Brain (organoid and tissue), 16 donors: ENCODE measurements at places on chromosomes 7 and 10. TPM values are rescaled to one million over a fixed set of nuclear protein-coding genes. Genes with fewer than 3 reads are reported as not detected.

ZPBP gene
- polyA plus RNA-seq = not detected

COL17A1 gene
- 0.63 TPM for polyA plus RNA-seq

GRCh38 chr7:1781369-1781768 lies 111.3 kb downstream of the ELFN1 start:
- DNase-seq = no peak

DNA sequence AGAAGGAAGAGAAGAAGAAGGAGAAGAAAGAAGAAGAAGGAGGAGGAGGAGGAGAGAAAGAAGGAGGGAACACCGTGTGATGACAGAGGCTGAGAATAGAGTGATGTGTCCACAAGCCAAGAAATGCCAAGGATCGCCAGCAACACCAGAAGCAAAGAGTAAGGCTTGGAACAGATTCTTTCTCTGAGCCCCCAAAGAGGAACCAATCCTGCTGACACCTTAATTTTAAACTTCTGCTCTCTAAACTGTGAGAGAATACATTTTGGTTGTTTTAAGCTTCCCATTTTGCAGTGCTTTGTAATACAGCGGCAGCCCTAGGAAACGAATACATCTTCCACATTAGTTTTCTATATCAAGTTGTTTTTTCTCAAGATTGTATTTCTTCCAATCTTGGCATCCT lies 13.9 kb upstream of the WNT8B start:
- no peak for DNase-seq

- no peak for DNase-seq
Observed at GRCh38 chr10:101857802-101858476, 14.3 kb upstream of the KCNIP2 start.

DNA sequence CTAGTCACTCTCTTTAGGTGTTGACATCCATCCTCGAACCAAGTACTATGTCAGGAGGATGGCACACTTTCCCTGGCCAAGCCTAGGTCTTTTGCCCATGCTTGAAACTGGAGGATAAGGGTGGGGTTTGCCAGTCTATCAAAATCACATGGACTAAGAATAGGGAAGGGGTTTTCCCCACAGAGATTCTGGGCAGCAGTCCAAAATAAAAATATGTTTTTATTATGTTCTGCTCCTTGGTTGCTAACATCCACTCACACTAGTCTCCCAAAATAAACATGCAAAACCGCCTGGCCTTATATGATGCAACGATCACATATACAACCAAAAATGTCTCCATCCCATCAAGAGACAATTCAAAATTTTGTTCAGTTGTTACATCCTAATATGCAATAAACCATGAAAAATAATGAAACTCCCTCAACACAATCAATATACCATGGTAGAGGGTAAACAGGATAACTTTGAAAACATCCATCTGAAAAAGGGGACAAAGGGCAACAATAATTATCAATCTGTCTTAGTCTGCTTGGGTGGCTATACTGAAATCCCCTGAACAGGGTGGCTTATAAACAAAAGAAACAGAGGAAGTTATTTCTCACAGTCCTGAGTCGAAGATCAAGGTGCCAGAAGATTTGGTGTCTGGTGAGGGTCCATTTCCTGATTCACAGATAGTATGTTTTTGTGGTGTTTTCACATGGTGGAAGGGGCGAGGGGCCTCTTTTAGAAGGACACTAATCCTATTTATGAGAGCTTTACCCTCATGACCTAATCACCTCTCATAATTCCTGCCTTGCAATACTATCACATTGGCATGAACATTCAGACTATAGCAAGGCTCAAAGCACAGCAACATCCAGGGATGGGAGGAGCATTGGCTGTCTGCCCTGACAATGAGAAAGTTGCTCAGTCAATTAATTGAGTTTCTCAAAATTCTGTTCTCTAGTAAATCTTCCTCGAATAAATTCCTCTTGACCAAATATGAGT lies 159.3 kb downstream of the ETV1 start:
- DNase-seq = no peak

DNA sequence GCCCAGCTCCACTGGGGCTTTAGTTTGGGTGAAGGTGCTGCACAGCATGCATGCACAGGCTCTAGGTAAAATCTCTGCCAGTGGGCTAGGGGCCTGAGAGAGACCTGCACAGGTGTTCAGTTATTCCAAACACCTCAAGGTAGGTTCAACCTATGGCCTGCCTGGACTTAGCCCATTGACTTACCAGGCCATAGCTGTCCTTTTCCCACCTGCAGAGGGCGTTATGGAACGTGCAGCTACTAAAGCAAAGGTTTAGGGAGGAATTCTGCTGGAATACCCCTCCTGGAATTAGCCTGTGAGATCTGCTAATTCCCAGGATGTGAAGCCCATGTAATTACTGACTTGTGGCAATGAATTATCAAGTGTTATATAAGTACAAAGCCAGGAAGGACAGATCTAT lies 3.6 kb downstream of the VWC2 start:
- no peak for DNase-seq

DNA sequence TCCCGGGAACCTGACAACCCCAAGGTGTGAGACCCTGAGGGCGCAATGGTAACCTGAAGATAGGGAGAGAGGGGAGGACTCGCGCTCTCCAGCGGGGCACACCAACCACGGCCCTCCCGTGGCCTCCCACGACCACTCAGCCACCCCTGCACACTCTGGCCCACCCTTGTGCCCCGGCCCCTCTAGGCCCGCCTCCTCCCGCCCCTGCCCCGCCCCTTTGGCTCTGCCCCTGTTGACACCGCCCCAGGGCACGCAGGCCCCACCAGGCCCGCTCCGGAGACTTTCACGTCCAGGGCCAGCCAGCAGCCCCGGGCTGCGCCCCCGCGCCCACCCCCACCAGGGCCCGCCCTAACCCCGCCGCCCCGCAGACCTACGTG lies 10.9 kb downstream of the ATG9B start:
- DNase-seq = peak; percentile 32

DNA sequence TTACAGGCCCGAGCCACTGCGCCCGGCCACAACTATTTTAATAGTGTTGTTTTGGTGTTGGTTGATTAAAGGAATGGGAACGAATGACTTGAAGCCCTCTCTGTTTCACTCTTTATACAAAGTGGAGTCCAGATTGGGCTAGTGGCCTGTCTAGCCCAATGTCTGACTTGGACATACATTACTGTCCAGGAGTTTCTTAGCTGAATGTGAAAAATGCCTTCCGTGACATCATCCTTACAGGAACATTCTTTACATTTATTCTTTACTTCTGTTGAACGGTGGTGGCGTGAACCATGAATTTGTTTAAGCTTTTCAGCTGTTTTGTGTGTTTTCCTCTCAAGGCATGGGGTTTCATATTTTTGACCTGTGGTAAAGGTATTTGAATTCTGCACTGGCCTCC lies 67.9 kb downstream of the DAGLB start:
- no peak for DNase-seq

DNA sequence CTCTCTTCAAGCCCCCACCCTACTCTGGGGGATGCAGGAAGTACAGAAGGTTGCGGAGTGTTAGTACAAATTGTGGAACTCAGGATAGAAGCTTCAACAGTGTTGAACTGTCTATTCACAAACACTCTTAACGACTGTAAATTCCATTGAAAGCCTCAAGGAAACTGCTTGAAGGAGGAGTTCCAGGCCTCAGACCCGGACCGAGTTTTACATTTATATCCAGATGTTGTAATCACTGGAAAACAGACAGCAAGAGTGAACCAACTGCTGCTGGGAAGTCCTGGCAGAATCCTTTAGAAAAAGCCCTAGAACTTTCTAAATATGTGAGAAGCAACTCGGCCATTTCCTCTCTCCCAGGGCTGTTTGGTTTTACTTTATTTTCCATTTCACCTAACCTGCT lies 84.1 kb upstream of the LRRC18 start:
- no peak for DNase-seq

DNA sequence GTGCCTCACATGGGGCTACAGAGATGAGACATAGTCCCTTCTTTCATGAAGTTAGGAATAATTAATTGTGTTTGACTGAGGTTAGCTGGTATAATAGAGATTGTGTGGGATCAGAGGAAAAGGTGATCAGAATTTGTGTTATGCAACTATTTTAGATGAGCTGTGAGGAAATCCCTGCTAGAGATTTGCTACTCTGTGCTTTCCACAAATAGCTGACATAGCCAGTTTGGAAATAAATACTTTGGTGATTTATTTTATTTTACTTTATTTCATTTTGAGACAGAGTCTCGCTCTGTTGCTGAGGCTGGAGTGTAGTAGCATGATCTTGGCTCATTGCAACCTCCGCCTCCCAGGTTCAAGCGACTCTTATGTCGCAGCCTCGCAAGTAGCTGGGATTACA lies 32.3 kb downstream of the ST7 start:
- no peak for DNase-seq

DNA sequence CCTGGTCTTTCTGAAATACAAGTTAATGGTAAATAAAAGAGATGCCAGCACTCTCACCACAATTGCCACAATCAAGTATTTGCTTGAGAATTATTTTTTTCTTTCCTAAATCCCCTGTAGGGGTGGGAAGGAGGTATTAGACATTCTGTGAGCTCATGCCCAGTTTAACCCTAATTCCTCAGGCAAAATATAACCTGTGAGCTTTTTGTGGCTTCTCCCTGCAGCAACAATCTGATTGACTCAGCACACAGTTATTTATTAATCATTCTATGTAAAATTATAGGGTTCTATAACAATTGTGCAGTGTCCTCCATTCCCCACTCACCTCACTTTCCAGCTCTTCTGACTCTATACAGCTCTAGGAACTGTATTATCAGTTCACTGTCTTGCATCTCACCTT lies 66.3 kb downstream of the GLI3 start:
- DNase-seq = no peak
